ENCODE measurements at places on chromosomes 6 and 20.

DNA sequence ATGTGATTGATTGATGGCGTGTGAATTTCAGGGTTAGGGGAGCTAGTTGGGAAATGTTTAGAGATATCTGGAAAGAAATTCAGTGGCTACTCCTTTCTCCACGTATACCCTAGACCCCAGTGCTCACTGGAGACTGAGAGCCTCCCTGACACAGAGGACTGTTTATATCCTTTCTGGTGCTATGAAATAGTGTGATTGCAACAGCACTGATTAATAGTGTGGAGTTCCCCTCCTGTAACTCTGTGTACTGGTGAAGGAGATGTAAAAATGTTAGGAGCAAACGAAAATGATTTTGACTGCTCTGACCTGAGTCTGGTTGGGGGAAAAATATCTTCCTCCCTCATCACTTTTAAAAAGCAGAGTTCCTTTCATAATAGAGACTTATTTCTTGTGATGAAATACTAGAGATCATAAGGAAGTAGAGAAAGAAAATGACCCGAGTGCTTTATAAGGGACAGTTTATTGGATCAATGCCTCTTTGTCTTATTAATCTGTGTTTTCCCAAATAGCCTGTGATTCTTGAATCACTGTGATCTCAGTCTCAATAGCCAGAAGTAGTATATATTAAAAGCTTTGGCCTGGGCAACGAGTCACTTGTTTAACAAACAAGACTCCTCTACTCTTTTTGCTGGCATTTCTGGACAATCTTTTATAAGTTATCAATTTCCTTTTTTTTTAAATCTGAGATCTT is 92.3 kb downstream of the RNF182 start:
- no peak for DNase-seq

- DNase-seq, result no peak
These were observed 158.2 kb upstream of the PRND start for GRCh38 chr20:4563534-4563933.

DNA sequence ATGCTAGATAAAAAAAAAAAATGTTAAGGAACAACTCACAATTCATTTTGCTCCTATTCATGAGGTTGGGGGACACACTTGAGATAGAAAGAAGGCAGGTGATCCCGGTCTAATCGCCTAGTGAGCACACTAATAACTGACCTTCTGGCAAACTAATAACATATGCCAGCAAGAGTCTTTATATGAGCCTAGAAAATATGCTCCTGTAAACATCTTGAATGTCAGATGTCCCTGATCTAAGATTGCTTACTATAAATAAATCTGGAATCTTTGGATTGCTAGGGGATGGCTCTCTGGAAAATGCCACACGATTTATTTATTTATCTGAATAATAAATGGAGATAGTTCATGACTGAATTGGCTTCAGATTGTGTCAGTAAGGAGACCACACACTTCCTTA is 821.9 kb downstream of the GRIK2 start:
- no peak for DNase-seq

DNA sequence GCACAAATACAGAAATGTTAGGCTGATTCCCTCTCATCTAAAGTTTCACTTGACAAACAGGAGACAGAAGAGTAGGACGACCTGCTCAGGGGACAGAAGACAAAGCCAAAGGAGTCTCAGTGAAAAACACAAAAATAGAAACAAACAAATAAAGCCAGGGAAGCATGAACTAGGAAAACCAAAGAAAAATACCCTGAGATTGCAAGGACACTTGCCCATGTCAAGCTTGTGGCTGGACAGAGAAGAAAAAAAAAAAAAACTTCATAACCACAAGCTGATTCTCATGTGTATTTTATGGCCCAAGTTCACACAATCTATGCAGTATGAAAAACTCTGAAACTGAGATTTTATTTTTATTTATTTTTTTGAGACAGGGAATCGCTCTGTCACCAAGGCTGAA is 85.6 kb upstream of the BEND6 start:
- DNase-seq, result no peak

- no peak for DNase-seq
These were observed 32.7 kb upstream of the NKX2-4 start for GRCh38 chr20:21430020-21430419.

- no peak for DNase-seq
These were observed 7.3 kb upstream of the PRPH2 start for GRCh38 chr6:42729731-42730130.

- DNase-seq, result no peak
These were observed 223.2 kb upstream of the ECI2 start for GRCh38 chr6:4358414-4359107.

GRCh38 chr20:38152621-38153221 is 12.3 kb downstream of the TGM2 start:
- DNase-seq, result no peak

- DNase-seq, result no peak
These were observed 35.3 kb downstream of the DLL1 start for GRCh38 chr6:170255426-170256125.
